ENCODE measurements at places on chromosomes 2 and 18.

DNA sequence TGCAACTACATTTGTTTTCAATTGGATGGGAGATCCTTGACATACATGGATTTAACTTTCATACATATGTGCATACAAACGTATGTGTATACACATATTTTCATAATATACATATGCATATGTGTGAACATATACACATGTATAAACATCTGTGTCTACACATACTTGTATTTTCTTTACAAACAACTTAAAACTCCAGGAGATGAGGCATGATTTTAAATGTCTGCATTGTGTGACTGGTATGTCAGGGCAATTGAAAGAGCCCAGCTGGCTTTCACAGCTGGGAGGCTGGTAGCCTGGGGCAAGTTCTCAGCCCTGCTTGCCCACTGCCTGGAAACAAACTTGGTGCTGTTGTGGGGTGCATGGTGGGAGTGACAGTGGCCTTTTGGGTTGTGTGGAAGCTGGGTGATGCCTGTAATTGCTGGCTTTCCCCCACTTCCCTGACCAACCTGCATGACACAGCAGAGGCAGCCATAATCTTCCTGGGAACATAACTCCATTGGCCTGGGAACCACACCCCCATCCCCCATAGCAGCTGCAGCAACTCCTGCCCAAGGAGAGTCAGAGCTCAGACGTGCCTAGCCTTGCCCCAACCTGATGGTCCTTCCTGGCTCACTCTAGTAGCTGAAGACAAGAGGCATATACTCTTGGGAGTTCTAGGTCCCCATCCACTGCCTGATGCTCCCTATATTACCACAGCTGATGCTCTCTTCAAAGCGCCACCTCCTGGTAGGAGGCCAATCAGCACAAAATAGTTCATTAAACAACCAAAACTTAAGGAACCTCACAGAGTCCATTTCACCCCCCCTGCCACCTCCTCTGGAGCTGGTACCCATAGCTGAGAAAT lies 158.3 kb downstream of the CERS6 start:
- no peak for DNase-seq

GRCh38 chr18:60698901-60699300 lies 326.3 kb upstream of the MC4R start:
- no peak for DNase-seq

- no peak for DNase-seq
These were observed 199.1 kb upstream of the NXPH2 start for GRCh38 chr2:138979131-138979785.

DNA sequence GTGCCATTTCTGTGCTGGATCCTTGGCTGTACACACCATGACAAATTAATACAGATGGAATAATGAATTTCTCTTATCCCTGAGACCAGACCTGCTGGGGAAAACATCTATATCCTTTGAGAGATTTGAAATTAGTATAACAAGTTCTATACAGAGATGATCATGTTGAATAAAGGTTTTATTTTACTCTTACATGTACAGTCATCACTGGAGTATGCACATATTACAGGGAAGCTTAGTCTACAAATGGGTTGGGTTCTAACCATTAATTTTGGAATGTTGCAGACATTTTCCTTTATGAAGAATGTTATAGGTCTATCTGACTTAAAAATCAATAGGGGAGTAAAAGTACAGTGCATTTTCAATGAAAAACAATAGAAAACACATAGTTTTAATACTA lies 29.9 kb upstream of the MMADHC start:
- DNase-seq, result no peak
